ENCODE measurements at places on chromosomes 5 and 9.

GRCh38 chr9:98396656-98397055 is 141.2 kb upstream of the TBC1D2 start:
- no peak for DNase-seq

DNA sequence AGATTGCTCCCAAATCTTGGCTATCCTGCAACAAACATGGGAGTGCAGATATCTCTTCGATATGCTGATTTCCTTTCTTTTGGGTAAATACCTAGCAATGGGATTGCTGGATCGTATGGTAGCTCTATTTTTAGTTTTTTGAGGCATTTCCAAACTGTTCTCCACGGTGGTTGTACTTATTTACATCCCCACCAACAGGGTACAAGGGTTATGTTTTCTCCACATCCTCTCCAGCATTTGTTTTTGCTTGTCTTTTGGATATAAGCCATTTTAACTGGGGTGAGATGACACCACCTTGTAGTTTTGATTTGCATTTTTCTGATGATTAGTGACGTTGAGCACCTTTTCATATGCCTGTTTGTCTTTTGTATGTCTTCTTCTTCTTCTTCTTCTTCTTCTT is 20.3 kb downstream of the CTSL start:
- no peak for DNase-seq

DNA sequence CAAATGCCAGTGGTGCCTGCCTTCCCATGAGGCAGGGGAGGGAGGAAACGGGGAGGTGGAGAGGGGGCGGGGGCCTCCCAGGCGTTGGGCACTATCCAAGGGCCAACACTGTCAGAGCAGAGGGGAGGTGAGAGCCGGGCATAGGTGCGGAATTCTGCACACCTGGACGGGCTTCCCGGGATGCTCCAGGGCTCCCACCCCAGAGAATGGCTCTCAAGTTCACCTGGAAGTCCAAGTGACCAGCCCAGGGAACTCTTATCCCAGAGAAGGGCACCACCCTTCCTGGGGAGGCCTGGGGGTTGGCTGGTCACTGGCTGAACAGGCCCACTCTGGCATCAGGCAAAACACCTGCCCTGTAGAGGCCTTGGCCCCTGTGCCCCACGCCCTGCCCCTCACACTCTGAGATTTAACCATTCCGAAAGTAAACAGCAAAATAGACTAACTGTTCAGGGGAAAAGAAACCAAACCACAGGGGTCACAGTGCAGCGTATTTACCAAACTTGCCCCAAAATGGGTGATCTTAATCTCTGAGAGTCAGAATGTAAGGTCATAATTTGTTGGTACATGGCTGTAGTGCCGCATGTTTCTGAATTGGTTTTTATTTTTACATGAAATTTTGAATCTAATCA is 2.7 kb downstream of the CSF2 start:
- no peak for DNase-seq

GRCh38 chr9:97876061-97876460 is 23.0 kb downstream of the FOXE1 start:
- no peak for DNase-seq

DNA sequence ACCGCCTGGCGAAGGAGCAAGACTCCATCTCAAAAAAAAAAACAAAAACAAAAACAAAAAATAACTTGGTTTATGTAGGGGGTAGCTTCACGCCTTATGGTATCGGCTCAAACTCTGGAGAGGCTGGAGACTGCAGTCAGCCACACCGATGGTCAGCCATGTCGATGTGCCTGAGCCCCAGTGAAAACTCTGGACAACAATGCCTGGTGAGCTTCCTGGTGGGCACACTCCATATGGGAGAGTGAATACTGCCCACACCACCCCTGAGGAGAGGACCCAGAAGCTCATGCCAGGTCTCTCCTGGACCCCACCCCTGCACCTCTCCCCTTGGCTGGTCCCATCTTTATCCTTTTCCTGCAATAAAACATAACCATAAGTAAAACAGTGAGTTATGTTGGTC is 19.6 kb downstream of the IPPK start:
- no peak for DNase-seq

DNA sequence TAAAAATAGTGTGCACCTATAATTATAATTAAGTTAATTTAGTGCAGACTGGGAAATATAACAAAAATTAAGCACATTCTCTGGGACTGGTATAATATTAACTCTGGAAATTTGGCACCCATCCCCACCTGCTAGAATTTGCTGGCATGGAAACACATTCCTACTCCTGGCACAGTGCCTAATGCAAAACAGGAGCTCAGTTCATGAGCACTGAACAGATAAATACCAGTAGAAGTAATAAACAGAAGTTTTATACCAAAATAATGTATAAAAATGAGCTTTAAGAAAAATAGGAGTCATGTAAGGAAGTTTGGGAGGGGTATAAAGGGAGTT is 23.7 kb upstream of the NPR3 start:
- no peak for DNase-seq

GRCh38 chr5:173853370-173854131 is 34.6 kb upstream of the CPEB4 start:
- DNase-seq = no peak

- no peak for DNase-seq
Observed at GRCh38 chr9:8549214-8549613, 749.6 kb upstream of the DMAC1 start.

DNA sequence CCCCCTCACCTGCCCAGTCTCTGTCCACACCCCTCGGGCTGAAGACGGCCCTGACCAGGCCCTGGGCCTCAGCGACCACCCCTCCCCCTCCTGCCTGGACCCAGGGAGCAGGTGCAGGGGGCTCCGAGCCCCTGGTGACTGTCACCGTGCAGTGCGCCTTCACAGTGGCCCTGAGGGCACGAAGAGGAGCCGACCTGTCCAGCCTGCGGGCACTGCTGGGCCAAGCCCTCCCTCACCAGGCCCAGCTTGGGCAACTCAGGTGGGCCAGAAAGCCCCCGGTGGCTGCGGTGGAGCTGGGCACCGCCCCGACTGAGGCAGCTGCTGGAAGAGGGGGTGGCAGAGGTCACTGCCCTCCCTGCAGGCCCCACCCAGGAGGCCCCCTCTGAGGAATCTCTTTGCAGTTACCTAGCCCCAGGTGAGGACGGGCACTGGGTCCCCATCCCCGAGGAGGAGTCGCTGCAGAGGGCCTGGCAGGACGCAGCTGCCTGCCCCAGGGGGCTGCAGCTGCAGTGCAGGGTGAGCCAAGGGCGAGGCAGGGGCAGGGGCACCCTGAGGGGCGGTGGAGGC is 7.7 kb downstream of the ENTPD8 start:
- no peak for DNase-seq

- no peak for DNase-seq
Observed at GRCh38 chr9:38295764-38296163, 96.7 kb upstream of the ALDH1B1 start.

- DNase-seq = no peak
Observed at GRCh38 chr5:43981556-43981955, 378.6 kb downstream of the NNT start.

DNA sequence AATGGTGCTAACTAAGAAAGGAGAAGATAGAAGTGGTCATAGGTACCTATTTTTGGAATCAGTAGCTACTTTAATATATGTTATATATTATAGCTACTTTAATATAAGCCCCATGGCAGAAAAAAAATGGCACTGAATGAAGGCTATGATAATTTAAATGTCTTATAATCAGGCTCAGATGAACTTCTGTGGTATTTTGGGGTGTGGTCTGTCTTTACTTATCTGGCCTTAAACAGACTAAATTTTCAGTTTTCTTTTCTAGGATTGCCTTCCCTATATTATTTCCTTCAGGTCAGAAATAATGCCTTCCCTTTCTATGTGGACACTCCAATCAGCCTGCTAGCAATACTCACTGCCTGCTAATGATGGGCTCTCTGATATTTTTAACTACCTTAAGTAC is 292.3 kb downstream of the SLF1 start:
- no peak for DNase-seq

DNA sequence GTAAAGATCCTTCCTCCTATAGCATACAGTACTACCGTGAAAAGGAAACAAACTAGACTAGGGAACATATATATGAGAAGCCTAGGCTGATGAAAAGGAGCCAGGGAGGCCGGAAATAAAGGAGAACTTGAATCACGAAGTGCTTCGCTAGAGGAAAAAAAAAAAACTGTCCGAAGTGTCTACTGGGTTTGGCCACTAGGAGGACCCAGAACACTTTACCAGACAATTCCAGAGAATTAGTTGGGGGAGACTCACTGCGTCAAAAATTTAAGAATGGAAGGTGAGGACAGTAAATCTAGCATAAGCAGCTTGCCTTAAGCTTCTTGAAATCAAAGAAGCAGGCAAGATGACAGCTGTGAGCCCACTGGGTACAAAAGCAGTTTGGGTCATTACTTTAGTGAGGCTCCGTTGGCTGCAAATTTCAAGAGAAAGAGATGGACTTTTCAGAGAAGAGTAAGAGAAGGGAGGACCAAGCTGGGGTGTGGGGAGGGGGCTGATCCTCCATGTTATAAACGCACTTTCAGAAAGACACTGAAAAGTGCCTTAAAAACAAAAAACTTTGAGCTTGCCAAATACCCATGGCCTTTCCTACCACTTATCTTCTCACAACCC is 47.4 kb downstream of the P4HA2 start:
- DNase-seq = no peak

DNA sequence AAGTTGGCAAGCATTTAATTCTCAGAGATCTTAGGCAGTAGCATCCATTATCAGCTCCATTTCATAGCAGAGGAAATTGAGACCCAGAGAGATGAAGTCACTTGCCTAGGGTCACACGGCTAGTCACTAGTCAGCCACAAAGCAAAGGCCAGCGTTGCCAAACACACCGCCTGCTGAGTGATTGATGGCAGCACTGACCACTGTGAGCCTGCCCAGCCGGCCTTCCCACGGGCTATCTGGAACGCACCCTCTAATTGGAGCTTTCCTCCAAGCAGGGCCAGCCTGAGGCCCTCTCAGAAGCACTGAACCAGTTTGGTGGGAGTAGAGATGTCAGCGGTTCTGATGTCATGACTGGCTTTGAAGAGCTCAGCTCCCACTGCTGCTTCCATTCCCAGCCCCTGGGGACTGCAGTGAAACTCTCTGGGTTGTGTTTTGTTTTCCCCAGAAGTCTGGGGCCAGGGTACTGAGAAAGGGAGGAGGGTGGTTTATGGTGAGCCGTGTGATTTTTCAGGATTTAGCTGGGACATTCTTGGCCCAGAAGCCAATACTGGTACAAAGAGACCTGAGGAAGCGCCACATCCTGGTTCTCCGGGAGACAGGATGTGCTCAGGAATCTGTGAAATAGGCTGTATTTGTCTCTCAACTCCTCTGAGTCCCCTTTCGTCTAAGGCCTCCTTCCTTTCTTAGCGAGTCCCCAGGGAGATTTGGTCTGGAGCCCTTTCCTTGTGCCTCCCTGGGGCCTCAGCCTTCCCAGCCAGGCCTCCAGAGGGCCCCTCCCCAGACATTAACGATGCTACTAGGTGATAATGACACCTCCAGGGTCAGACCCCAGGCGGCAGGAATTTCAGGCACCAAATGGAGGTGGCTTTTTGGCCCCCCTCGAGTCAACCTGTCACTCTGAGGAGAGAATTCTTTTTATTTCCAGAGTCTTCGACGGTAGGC is 44.5 kb downstream of the SPRY4 start:
- no peak for DNase-seq

DNA sequence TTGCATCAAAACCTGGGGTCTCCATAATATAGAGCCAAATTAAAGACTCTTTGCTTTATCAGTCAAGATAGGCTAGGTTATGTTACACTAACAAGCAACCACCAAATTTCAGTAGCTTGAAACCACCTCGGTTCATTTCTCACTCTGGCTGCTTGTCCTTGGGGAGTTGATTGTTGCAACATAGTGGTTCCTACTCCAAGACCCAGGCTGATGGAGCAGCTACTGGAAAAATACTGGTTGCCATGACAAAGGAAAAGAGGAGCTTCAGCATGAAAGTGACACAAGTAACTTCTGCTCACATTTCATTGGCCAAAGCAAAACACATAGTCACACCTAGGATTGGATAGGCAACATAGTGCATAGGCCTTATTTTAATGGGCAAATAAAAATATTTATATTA is 18.5 kb upstream of the RCL1 start:
- DNase-seq = no peak

DNA sequence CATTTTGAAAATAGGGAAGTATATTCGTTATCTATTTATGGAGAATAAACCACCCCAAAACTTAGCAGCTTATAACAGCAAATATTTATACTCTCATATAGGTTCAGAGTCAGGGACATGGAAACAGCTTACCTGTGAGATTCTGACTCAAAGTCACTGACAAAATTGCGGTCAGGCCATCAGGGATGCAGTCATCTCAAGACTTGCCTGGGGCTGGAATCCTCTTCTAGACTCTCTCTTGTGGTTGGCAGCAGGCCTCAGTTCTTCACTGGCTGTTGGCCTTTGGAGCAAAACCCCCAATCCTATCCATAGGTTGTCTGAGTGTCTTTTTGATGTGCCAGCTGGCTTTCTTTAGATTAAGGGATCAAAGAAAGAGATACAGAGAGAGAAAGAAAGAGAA is 275.6 kb downstream of the SEC61B start:
- DNase-seq = no peak

GRCh38 chr5:37889612-37890317 is 49.9 kb upstream of the GDNF start:
- DNase-seq = no peak

DNA sequence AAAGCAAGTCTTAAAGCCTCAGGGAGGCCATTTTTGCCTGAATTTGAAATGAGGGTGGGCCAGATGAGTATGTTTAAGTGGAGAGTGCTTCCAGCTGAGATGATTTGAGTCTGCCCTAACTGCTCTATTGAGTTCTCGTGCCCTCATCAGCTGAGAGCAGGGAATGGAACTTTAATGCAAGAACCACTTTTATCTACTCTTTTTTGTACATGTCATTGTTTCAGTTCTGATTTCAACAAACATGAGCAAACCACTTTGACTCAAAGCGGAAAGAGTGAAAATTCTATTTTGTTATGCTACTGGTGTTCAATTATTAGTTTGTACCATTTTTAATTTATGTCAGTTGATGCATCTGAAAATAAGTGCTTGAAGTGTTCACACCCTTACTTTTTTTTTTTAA is 35.8 kb downstream of the DCAF10 start:
- no peak for DNase-seq

DNA sequence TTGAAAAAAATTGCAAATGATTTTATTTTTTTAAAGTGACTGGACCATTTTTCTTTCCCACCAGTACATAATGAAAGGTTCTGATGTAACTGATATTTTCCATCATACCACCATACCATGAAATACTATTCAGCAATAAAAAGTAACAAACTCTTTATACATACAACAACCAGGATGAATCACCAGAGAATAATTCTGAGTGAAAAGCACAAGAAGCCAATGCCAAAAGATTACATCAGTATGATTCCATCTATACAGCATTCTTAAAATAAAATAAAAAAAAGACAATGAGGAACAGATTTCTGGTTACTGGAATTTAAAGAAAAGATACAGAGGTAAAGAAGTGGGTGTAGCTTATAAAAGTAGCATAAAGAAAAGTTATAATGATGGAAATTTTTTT is 423.7 kb upstream of the ST8SIA4 start:
- no peak for DNase-seq

- no peak for DNase-seq
Observed at GRCh38 chr5:172795318-172795977, 24.5 kb upstream of the DUSP1 start.

GRCh38 chr9:116726602-116727001 is 39.5 kb downstream of the TRIM32 start:
- no peak for DNase-seq

Data from T-helper 17 cell (primary cell).